ENCODE measurements at places on chromosomes 12 and 14. TPM values are rescaled to one million over a fixed set of nuclear protein-coding genes. Genes with fewer than 3 reads are reported as not detected.

DNA sequence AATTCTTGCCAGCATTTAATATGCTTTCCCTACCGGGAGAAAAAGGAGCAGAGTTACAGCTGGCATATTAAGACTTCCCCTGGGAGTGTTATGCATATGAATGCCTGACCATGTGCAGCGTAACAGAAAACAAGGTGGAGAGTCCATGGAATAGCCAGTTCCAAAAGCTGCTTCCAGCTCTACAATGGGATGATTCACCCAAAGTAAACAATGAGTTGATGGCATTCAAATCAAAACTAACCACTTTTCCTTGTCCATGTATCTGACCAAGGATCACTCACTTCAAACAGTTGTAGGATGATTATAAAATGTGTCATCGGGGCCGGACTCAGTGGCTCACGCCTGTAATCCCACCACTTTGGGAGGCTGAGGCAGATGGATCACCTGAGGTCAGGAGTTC is 48.1 kb upstream of the BICDL1 start:
- no peaks in the 10 kb centered on the region for H3K36me3 ChIP-seq
- H3K27ac ChIP-seq, result no peak overlapping the region
- H3K27me3 ChIP-seq, result peaks cover 14% of the 10 kb centered on the region
- no peak overlapping the region for H3K4me3 ChIP-seq
- H3K4me1 ChIP-seq, result peaks cover 8% of the 10 kb centered on the region

DNA sequence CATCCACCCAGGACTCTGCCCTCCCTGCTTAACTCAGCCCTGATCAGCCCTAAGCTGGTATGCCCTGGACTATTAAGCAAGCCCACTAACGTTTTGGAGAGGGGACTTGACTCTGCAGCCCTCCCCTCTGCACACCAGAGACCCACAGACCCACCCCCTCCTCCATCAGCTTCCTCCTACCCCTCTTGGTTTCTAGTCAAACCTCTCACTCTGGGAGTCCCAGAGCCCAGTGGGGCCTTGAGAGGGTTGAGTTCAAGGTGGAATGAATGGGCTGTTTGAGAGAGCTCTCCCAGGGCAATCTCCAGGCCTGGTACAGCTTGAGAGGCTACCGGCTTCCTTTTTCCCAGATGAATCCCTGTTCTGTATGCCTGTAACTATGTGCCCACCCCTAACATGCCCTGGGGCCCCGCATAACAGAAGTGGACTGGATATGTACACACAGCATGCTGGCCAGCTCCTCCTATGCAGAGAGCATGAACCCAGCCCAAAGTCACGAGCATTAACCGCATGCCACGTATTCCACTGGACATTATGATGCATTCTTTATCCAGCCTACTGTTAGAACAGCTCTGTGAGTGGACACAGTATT is 43.6 kb downstream of the IRF2BPL start:
- H3K27me3 ChIP-seq, result no peaks in the 10 kb centered on the region
- peaks cover 19% of the 10 kb centered on the region for H3K4me1 ChIP-seq
- no peak for DNase-seq
- H3K4me3 ChIP-seq, result no peak overlapping the region

DNA sequence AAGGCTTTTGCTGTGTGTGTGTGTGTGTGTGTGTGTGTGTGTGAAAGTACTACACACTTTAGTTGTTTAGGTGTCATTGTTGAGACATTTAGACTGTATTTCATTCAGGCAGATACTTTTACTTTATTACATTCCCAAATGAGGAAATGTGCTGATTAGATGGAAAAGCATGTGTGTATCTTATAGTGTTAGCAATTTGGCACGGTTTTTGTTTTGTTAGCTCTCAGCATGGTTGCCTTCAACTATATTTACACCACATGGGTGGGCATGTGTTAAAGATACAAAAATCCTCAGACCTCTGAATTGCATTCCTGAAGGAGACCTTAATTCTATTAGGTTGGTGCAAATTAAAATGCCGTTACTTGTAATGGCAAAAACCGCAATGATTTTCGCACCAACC is 879.5 kb downstream of the DIO2 start:
- no peak overlapping the region for H3K4me3 ChIP-seq
- H3K27ac ChIP-seq, result no peak overlapping the region
- no peaks in the 10 kb centered on the region for H3K27me3 ChIP-seq
- H3K36me3 ChIP-seq, result no peaks in the 10 kb centered on the region

- no peaks in the 10 kb centered on the region for H3K36me3 ChIP-seq
- no peak overlapping the region for H3K4me3 ChIP-seq
- no peak for DNase-seq
Observed at GRCh38 chr12:44377443-44378187, 498.5 kb downstream of the NELL2 start.

The CEBPE gene
- total RNA-seq, result not detected
